ENCODE measurements at places on chromosomes 3 and 15. TPM values are rescaled to one million over a fixed set of nuclear protein-coding genes. Genes with fewer than 3 reads are reported as not detected.

GRCh38 chr15:89138999-89139612, 50.9 kb downstream of the ABHD2 start:
- H3K4me3 ChIP-seq = no peak overlapping the region
- no peaks in the 10 kb centered on the region for H3K27me3 ChIP-seq
- peaks cover 89% of the 10 kb centered on the region for H3K4me1 ChIP-seq
- DNase-seq = no peak
- H3K36me3 ChIP-seq = no peaks in the 10 kb centered on the region

GRCh38 chr3:40752492-40752891, 227.7 kb downstream of the ZNF621 start:
- no peak overlapping the region for H3K4me3 ChIP-seq
- no peaks in the 10 kb centered on the region for H3K4me1 ChIP-seq
- H3K36me3 ChIP-seq = no peaks in the 10 kb centered on the region
- H3K27ac ChIP-seq = no peak overlapping the region
- no peaks in the 10 kb centered on the region for H3K27me3 ChIP-seq

GRCh38 chr15:83099290-83099689, 8.2 kb upstream of the TM6SF1 start:
- no peaks in the 10 kb centered on the region for H3K27me3 ChIP-seq
- no peak overlapping the region for H3K27ac ChIP-seq
- no peak overlapping the region for H3K4me3 ChIP-seq
- H3K4me1 ChIP-seq = no peaks in the 10 kb centered on the region
- H3K36me3 ChIP-seq = no peaks in the 10 kb centered on the region

DNA sequence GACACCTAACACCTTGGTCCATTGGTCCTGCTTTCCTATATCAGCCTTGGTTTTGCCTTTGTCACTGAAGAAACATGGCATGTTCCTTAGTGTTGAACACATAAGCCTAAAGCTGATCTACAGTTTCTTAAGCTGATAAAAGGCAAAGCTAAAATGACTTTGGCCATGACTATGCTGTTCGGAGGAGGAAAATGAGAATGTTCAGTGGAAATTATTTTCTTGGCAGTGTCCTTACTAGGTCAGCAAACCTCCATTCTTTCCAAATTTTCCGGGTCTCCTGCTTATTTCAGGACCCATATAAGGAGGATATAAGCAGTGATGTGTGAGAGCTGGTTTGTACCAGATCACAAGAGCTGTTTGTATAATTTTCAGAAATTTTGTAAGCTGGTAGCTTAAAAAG, 832.9 kb upstream of the CFAP20DC start:
- H3K36me3 ChIP-seq = no peaks in the 10 kb centered on the region
- no peaks in the 10 kb centered on the region for H3K27me3 ChIP-seq
- DNase-seq = no peak
- H3K27ac ChIP-seq = no peak overlapping the region
- no peaks in the 10 kb centered on the region for H3K4me1 ChIP-seq

GRCh38 chr3:197730200-197730599, 6.5 kb downstream of the RUBCN start:
- DNase-seq = no peak
- no peaks in the 10 kb centered on the region for H3K27me3 ChIP-seq
- H3K4me1 ChIP-seq = peaks cover 6% of the 10 kb centered on the region
- H3K27ac ChIP-seq = no peak overlapping the region

GRCh38 chr3:186826410-186826975, 16.0 kb upstream of the ADIPOQ start:
- H3K4me3 ChIP-seq = peak overlapping the region; percentile 50
- no peak for DNase-seq
- no peak overlapping the region for H3K27ac ChIP-seq
- peaks cover 11% of the 10 kb centered on the region for H3K4me1 ChIP-seq

DNA sequence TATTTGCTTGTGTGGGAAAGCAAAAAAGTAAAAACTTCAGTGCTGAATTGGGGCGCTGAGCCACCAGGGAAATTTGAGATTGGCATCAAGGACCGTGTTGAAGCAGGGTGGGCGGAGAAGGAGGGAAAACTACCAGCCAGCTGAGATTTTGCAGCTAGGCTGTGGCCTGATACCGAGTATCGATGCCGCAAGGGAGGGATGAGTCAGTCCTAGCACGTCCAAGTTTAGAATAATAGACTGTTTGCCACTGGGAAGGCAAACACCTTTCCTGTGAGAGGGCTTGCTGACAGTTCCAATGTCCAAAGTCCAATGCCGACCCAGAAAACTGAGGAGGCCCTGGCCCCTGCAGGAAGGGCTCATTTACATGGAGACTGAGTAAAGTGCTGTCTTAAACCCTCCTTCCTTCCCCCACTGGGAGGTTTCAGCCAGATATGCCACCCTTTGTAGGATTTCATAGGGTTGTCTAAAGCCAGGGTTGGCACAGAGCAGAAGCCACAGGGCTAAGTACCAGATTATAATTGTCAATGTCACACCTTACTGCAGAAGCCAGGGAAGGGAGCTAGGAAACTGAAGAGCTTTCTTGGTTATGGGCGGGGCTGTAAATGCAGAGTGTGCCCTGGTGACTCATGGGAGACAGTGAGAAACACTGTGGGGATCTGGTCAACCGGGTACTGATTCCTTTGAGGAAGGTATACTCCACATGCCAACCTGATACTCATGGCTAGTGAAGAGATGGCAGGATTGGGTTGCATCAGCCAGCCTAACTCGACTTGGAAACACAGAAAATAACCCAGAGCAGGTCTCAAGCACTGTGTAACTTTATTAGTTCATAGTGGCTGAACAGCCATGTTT, 28.4 kb upstream of the PIK3CB start:
- DNase-seq = no peak
- H3K27me3 ChIP-seq = no peaks in the 10 kb centered on the region
- peak overlapping the region; percentile 70 for H3K27ac ChIP-seq
- H3K4me3 ChIP-seq = peak overlapping the region; percentile 9
- no peaks in the 10 kb centered on the region for H3K36me3 ChIP-seq

Gene OSTN
- polyA plus RNA-seq = not detected

Gene CHRD
- polyA plus RNA-seq = 17.3 TPM

Gene GPR62
- polyA plus RNA-seq = 0.15 TPM

Gene ARL14
- polyA plus RNA-seq = not detected
